ENCODE measurements at places on chromosomes 5 and 9.

- DNase-seq = no peak
These were observed 39.9 kb upstream of the IL17B start for GRCh38 chr5:149418910-149419531.

DNA sequence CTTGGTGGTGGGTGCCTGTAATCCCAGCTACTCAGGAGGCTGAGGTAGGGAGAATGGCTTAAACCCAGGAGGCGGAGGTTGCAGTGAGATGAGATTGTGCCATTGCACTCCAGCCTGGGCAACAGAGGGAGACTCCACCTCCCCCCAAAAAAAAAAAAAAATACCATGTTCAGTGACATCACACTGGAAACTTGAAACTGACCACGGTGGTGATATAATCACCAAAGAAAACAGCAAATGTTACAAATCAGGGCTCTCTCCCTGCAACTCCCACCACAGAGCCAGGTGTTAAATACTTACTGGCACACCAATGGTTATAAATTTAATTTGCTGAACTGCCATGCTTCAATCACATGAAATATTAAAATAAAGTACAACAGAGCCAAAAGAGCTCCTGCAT lies 81.4 kb downstream of the ZNF608 start:
- no peak for DNase-seq

- no peak for DNase-seq
These were observed 121.5 kb upstream of the SNX2 start for GRCh38 chr5:122653087-122654017.

DNA sequence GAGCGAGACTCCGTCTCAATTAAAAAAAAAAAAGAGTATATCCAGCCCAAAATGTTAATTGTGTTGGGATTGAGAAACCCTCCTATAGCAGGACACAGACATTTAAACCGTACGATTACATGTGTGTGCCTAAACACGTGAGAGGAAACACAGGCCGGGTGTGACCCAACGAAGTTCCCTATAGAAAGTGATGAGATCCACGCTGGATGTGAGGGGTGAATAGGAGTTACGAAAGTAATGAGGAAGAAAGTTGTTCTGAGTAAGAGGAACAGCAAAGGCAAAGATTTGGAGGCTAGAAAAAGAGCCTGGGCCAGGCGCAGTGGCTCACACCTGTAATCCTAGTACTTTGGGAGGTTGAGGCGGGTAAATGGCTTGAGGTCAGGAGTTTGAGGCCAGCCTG lies 13.6 kb downstream of the NAIF1 start:
- DNase-seq = no peak

All from stimulated activated CD8-positive, alpha-beta memory T cell treated with anti-CD3 and anti-CD28 coated beads, Interleukin-2, amount 100 ng/mL, for 48 hours (primary cell).